Karpas-422 (cell line): ENCODE measurements at places on chromosomes 11 and 22. TPM values are rescaled to one million over a fixed set of nuclear protein-coding genes. Genes with fewer than 3 reads are reported as not detected.

DNA sequence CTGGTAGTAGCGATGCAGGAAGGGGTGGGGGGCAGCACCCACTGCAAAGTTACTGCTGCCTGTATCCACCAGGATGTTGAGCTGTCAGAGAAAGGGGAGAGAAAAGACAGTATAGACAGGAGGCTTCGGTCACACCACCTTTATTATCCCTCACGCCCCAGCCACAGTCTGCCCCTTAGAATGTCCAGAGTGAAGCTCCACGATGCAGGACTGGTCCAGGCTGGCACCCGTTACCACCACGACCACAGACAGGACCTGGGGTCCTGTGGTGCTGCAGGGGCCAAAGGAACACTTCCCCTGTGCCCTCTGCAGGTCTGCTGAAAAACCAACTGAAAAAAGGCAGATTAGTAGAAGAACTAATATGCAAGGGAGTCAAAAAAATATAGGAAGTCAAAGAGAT is 5.7 kb downstream of the BACE1-AS start:
- H3K36me3 ChIP-seq, result no peaks in the 10 kb centered on the region
- no peaks in the 10 kb centered on the region for H3K27me3 ChIP-seq
- H3K4me1 ChIP-seq, result no peaks in the 10 kb centered on the region
- no peak overlapping the region for H3K4me3 ChIP-seq
- H3K27ac ChIP-seq, result no peak overlapping the region

- no peak overlapping the region for H3K4me3 ChIP-seq
- H3K27ac ChIP-seq, result no peak overlapping the region
- no peaks in the 10 kb centered on the region for H3K4me1 ChIP-seq
- DNase-seq, result peak; percentile 47
Measured at GRCh38 chr11:85316967-85317366, 310.2 kb downstream of the DLG2 start.

Gene MYO7A
- total RNA-seq, result not detected in 2 replicates

- no peaks in the 10 kb centered on the region for H3K36me3 ChIP-seq
- no peak overlapping the region for H3K27ac ChIP-seq
- H3K27me3 ChIP-seq, result no peaks in the 10 kb centered on the region
Measured at GRCh38 chr22:37095113-37095512, 14.4 kb downstream of the TMPRSS6 start.

Gene OSM
- not detected in 2 replicates for total RNA-seq

GRCh38 chr22:19275104-19275503 is 16.4 kb downstream of the CLTCL1 start:
- no peak for DNase-seq
- H3K36me3 ChIP-seq, result no peaks in the 10 kb centered on the region
- H3K4me3 ChIP-seq, result no peak overlapping the region
- no peak overlapping the region for H3K27ac ChIP-seq
- H3K27me3 ChIP-seq, result no peaks in the 10 kb centered on the region

DNA sequence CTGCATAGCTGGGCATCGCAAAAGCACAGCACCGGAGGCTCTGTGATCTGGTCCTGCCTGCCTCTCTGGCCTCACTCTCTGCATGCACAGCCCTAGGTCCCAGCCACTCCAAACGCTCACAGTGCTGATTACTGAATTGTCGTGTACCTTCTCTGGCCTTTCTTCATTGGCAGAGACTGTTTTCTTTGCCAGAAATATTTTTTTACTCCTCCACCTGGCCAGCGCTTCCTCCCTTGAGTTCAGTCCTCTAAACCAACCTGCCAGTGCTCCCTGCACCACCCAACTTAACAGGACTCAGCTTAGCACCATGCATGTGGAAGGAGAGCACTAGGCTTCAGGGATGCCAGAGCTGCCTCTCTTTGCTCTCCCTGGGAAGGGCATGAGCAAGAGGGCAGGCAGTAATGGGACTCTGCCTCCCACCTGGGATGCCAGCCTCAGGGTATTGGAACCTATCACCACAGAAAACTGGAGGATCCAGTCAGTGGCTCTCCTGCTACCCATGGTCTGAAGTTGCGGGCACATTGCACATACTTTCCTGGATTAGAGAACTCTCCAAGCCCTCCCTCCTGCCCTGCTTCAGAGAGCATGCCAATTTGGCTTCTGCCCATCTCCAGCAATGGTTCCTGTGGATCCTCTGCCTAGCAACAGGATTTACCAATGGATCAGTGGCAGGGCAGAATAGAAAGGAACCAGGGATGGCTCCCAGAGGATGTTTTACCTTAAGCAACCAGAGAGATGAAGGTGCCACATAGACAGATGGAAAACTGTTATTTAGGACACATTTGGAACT is 37.0 kb upstream of the GNAZ start:
- peak overlapping the region; percentile 66 for H3K4me3 ChIP-seq
- peaks cover 7% of the 10 kb centered on the region; the same call in 1 of the 2 replicates for H3K36me3 ChIP-seq
- peak; percentile 76 for DNase-seq
- H3K27me3 ChIP-seq, result no peaks in the 10 kb centered on the region
- H3K4me1 ChIP-seq, result peaks cover 83% of the 10 kb centered on the region

- no peaks in the 10 kb centered on the region for H3K27me3 ChIP-seq
- no peak overlapping the region for H3K4me3 ChIP-seq
- H3K4me1 ChIP-seq, result no peaks in the 10 kb centered on the region
- no peak overlapping the region for H3K27ac ChIP-seq
Measured at GRCh38 chr11:18056561-18057181, 10.6 kb upstream of the TPH1 start.

Gene TMEM191C
- 1.1 and 1.2 TPM in 2 replicates for total RNA-seq

- H3K27me3 ChIP-seq, result no peaks in the 10 kb centered on the region
- DNase-seq, result no peak
- H3K4me3 ChIP-seq, result no peak overlapping the region
- no peak overlapping the region for H3K27ac ChIP-seq
Measured at GRCh38 chr22:21758091-21758864, 22.7 kb upstream of the YPEL1 start.

Gene NXPE4
- not detected in 2 replicates for total RNA-seq

Gene IGLL1
- total RNA-seq, result 100 and 171 TPM in 2 replicates

Gene CNTN5
- total RNA-seq, result not detected in 2 replicates

GRCh38 chr11:28819741-28820140 is 711.6 kb downstream of the METTL15 start:
- no peaks in the 10 kb centered on the region for H3K4me1 ChIP-seq
- no peak overlapping the region for H3K27ac ChIP-seq
- no peaks in the 10 kb centered on the region for H3K36me3 ChIP-seq
- no peak for DNase-seq
- H3K27me3 ChIP-seq, result no peaks in the 10 kb centered on the region
- H3K4me3 ChIP-seq, result no peak overlapping the region

GRCh38 chr11:94754335-94754734 is 13.8 kb upstream of the AMOTL1 start:
- no peak overlapping the region for H3K27ac ChIP-seq
- peaks cover 3% of the 10 kb centered on the region; the same call in 1 of the 2 replicates for H3K27me3 ChIP-seq
- no peaks in the 10 kb centered on the region for H3K36me3 ChIP-seq

DNA sequence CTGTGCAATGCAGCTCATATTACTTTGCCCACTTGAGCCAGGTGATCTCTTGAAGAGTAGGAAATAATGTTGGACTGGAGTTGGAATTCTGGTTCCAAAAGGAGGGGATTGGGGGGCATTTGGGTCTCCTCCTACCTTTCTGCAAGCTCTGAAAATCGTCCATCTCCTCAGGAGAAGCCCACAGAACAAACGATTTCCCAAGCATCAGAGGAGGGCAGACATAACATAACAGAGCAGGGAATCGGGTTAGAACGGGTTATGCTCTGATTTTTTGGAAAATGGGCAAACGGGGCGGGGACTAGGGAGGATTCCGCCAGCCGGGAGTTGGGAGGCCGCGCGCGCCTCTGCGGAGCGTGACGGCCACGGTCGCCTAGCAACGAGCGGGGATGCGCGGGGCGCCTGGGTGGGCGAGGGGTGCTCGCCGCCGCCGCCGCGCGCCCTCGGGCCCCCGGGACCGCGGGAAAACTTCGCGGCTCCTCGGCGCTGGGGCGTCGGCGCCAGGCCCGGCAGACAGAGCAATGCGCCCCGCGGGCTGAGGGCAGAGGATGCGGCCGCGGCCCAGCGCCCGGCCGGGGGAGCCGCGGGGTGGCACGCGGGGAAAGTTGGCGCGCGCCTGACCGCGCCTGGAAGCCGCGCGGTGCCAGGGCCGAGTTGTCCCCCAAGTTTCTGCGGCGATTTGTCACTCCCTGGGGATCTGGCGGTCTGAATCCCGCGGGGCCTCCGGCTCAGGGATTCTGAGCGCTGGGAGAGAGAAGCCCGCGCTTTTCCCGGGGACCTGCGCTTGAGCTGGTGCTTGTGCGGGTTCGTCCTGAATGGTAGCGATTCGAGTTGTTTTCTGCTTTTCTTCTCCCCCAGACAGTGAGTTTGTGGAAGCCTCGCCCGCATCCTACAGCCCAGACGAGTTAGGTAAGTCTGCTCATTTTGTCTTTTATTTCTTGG is 27.8 kb upstream of the AMOTL1 start:
- DNase-seq, result no peak
- no peaks in the 10 kb centered on the region for H3K36me3 ChIP-seq
- no peak overlapping the region for H3K27ac ChIP-seq
- H3K27me3 ChIP-seq, result no peaks in the 10 kb centered on the region
- no peaks in the 10 kb centered on the region for H3K4me1 ChIP-seq

DNA sequence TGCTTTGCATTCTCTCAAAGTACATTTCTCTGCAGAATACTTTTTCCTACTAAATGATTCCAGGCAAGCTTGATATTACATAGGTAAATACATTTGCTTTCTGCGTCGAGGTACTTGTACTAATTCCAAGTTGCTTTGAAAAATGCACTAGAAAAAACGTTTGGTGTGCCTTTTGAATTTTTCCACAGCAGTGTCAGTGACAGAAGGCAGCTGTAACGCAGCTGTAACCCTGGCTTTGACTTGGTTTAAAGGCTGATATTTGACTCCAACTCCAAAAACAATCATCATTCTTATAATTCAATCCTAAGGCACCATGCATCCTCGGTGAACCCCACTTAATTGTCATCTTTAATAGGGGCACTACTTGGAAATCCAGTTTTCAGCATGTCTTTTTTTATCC is 125.0 kb downstream of the MAML2 start:
- H3K4me3 ChIP-seq, result no peak overlapping the region
- no peak for DNase-seq
- no peaks in the 10 kb centered on the region for H3K36me3 ChIP-seq

Gene ATG2A
- 16.2 and 24.6 TPM in 2 replicates for total RNA-seq

Gene KCNJ5
- total RNA-seq, result not detected in 2 replicates

- H3K36me3 ChIP-seq, result no peaks in the 10 kb centered on the region
- no peak overlapping the region for H3K4me3 ChIP-seq
- no peaks in the 10 kb centered on the region for H3K4me1 ChIP-seq
Measured at GRCh38 chr11:12897390-12897789, 111.7 kb upstream of the RASSF10 start.

GRCh38 chr22:45292731-45293442 is 8.1 kb downstream of the UPK3A start:
- H3K4me3 ChIP-seq, result no peak overlapping the region
- no peak for DNase-seq
- H3K4me1 ChIP-seq, result peaks cover 7% of the 10 kb centered on the region
- no peak overlapping the region for H3K27ac ChIP-seq

- no peak overlapping the region for H3K27ac ChIP-seq
- no peaks in the 10 kb centered on the region for H3K27me3 ChIP-seq
- peaks cover 10% of the 10 kb centered on the region for H3K4me1 ChIP-seq
- H3K36me3 ChIP-seq, result peaks cover 25% of the 10 kb centered on the region
- H3K4me3 ChIP-seq, result no peak overlapping the region
Measured at GRCh38 chr11:121304759-121305158, 12.2 kb downstream of the SC5D start.

Gene ART5
- total RNA-seq, result not detected in 2 replicates

GRCh38 chr11:17610085-17610894 is 63.2 kb downstream of the OTOG start:
- H3K4me1 ChIP-seq, result no peaks in the 10 kb centered on the region
- H3K27me3 ChIP-seq, result no peaks in the 10 kb centered on the region
- no peak for DNase-seq
- no peak overlapping the region for H3K27ac ChIP-seq
- no peaks in the 10 kb centered on the region for H3K36me3 ChIP-seq
- no peak overlapping the region for H3K4me3 ChIP-seq

DNA sequence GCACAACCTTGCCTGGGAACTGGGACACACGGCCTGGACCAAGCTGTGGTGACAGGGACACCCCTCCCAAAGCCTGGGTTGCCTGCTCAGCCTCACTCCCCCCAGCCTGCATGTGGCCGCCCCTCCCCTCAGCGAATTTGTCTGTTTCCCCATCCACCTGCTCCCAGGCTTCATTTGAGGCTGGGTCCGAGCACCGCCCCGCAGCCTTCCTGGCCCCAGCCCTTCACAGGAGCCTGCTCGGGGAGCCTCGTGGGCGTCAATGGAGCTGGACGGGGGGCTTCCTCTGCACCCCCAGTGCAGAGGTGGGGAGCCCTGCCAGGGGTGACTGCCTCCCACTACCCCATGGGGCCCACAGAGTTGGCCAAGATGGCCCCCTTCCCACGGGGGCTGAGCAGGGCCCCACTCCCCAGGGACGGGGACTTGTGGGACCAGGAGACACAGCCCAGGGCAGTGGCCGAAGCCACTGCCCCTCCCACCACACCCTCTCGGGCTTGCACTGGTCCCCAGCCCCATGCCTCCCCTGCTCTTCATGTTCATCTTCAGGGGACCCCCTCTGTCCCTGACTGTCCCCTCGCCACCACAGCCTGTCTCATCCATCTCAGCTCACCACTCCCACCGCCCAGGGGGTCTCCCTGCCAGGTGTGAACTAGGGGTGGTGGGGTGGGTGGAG is 91.7 kb downstream of the WNT7B start:
- no peak overlapping the region for H3K27ac ChIP-seq
- no peaks in the 10 kb centered on the region for H3K4me1 ChIP-seq
- H3K27me3 ChIP-seq, result no peaks in the 10 kb centered on the region
- no peaks in the 10 kb centered on the region for H3K36me3 ChIP-seq

Gene BTBD18
- not detected in 2 replicates for total RNA-seq

GRCh38 chr11:68724293-68724692 is 27.0 kb downstream of the TESMIN start:
- no peak for DNase-seq
- H3K4me3 ChIP-seq, result no peak overlapping the region
- H3K4me1 ChIP-seq, result no peaks in the 10 kb centered on the region
- no peak overlapping the region for H3K27ac ChIP-seq
- no peaks in the 10 kb centered on the region for H3K27me3 ChIP-seq

GRCh38 chr22:26485013-26485412 is 1.3 kb downstream of the SRRD start:
- H3K27me3 ChIP-seq, result no peaks in the 10 kb centered on the region
- peak overlapping the region; percentile 73 for H3K4me3 ChIP-seq
- peaks cover 79% of the 10 kb centered on the region for H3K4me1 ChIP-seq
- DNase-seq, result no peak

DNA sequence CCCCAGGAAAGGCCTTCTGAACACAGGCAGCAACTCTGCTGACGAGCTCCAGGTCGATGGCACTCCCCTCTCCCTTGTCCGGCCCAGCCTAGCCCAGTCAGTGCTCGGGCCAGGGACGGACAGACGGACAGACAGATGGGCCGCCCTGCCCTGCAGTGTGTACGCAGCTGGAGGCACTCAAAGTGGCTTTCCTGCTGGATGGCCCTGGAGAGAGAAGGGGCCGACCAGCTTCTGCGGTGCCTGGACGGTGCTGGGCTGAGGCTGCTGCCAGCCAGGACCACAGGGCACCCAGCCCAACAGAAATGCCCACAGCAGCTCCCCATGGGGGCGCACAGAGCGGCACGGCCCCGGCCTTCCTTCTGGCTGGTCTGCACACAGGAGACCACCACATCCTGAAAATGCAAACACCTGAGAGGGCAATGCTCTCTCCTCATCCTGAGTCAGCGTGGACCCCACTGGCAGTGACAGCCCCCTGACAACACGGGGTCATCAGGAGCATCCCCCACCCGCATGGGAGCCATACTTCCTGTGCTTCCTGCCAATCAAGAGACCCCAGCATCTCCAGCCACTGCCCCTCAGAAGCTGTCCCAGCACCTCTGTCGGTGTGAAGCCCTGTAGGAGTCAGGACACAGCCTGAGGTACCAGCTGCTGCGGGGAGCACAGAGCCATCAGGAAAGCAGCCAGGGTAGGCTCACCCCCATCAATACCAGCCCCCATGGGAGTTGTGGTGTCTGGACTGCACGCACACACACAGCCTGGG is 692 bp upstream of the MOB2 start:
- no peaks in the 10 kb centered on the region for H3K36me3 ChIP-seq
- no peak overlapping the region for H3K27ac ChIP-seq
- no peaks in the 10 kb centered on the region for H3K27me3 ChIP-seq
- DNase-seq, result no peak
- no peaks in the 10 kb centered on the region for H3K4me1 ChIP-seq

Gene TRAPPC4
- total RNA-seq, result 26.3 and 33.0 TPM in 2 replicates
